NCI-H2227 treated with DMSO at 0.1 percent for 48 hours (cell line): ENCODE measurements at places on chromosomes 7 and 10.
A peak's percentile ranks its signal among the peaks of the same experiment; 100 is the strongest.

GRCh38 chr7:158573310-158573709 lies 14.3 kb downstream of the PTPRN2 start:
- DNase-seq, result no peak

- no peak for DNase-seq
Observed at GRCh38 chr10:126723226-126723625, 52.7 kb upstream of the C10orf90 start.

GRCh38 chr10:114933588-114933987 lies 4.4 kb upstream of the TRUB1 start:
- DNase-seq, result no peak

GRCh38 chr7:22942191-22942590 lies 71.7 kb downstream of the HYCC1 start:
- DNase-seq, result no peak

DNA sequence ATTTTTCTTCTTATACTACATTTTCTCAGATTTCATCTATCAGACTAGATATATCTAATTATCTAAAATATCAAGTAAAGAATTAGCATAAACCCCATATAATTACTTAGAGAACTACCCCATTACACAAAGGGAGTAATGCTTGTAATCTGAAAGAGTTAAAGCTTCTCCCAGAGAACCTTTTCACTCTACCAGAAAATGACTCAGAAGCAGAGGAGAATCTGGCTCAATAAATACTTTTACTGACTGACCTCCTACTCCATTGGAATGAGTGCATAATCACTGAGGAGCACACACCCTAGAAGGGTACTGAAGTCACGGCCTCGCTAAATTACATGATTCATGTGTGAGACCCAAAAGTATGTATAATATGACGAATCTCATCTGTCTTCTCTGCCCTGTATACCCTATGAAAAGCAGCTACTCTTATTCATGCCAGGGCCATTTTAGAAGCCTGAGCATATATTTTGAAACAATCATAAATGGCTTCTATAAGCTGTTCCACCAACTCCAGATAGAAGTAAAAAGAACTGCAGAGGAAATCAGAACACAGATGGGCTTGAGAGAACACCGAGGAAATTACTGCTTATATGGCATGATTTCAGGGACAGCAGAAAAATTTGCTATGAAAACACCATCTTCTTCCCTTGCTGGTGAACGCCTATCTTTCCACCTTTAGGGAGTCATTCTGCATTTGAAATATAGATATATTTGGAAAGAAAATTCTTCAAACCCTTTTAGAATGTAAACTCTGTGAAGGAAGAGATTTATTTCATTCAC lies 32.7 kb downstream of the DNMBP start:
- no peak for DNase-seq

GRCh38 chr7:143318661-143319060 lies 2.8 kb downstream of the CLCN1 start:
- DNase-seq, result no peak

GRCh38 chr10:98621630-98622029 lies 174.9 kb upstream of the HPS1 start:
- DNase-seq, result no peak

DNA sequence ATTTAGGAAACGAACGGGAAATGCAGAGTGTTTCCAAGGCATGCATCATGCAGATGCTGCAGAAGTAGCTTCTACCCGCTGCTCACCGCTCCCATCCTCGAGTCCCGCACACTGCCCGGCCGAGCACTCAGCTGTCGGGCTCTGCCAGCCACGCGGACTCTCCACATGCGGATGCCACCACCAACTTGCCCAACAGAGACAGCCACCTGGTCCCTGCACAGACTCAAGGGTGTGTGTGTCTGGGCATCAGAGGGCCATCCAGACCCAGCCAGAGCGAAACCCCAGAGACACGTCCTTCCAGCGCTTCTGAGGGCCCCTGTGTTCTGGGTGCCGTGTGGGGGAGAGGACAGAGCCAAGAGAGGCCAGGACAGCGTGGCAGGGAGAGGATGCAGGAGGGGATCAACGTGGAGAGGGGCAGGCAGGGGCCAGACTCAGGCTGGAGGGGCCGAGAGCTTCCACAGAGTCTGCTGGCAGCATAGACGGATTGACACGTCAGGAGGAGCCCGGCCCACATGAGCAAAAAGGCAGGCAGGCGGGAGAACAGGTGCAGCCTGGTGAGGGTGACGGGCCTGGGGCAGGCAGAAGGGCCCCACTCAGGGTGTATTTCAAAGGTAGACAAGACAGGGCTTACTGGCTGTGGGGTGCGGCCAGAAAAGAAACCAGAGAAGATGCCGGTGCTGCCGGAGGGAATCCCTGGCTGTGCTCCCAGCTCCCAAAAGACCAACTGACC lies 18.3 kb downstream of the GPER1 start:
- DNase-seq, result no peak

- no peak for DNase-seq
Observed at GRCh38 chr10:117948493-117948892, 98.2 kb downstream of the RAB11FIP2 start.

- peak; percentile 11 for DNase-seq
Observed at GRCh38 chr7:151794508-151795167, 82.3 kb downstream of the PRKAG2 start.

GRCh38 chr7:159056737-159057136 lies 87.9 kb downstream of the VIPR2 start:
- DNase-seq, result peak; percentile 17

- no peak for DNase-seq
Observed at GRCh38 chr10:43126759-43127424, 11.4 kb upstream of the CSGALNACT2 start.
